ENCODE measurements at places on chromosomes 5 and 9.

- no peak for DNase-seq
Observed at GRCh38 chr5:135921388-135921787, 25.7 kb upstream of the IL9 start.

- DNase-seq = no peak
Observed at GRCh38 chr5:40623480-40624420, 56.0 kb upstream of the PTGER4 start.

DNA sequence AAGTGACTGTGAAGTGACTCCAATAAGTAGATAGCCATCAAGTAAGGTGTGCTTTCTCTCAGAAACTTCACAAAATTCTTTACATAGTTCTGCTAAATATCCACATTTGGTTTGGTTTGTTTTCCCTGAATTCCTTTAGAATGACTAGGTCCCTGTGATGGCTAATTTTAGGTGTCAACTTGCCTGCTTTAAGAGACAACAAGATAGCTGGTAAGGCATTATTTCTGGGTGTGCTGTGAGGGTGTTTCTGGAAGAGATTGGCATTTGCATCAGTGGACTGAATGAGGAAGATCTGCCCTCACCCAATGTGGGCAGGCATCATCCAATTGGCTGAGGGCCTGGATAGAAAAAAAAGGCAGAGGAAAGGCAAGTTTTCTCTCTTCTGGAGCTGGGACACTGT, 8.3 kb upstream of the PTBP3 start:
- no peak for DNase-seq

- no peak for DNase-seq
Observed at GRCh38 chr9:128550226-128550625, 2.2 kb upstream of the SPTAN1 start.

GRCh38 chr5:172926796-172927195, 32.4 kb upstream of the RPL26L1 start:
- DNase-seq = no peak

GRCh38 chr5:119333421-119333851, 22.4 kb upstream of the TNFAIP8 start:
- no peak for DNase-seq

- DNase-seq = no peak
Observed at GRCh38 chr9:79461712-79462111, 110.1 kb upstream of the TLE4 start.

GRCh38 chr9:75788006-75788634, 102.4 kb upstream of the PCSK5 start:
- DNase-seq = no peak

DNA sequence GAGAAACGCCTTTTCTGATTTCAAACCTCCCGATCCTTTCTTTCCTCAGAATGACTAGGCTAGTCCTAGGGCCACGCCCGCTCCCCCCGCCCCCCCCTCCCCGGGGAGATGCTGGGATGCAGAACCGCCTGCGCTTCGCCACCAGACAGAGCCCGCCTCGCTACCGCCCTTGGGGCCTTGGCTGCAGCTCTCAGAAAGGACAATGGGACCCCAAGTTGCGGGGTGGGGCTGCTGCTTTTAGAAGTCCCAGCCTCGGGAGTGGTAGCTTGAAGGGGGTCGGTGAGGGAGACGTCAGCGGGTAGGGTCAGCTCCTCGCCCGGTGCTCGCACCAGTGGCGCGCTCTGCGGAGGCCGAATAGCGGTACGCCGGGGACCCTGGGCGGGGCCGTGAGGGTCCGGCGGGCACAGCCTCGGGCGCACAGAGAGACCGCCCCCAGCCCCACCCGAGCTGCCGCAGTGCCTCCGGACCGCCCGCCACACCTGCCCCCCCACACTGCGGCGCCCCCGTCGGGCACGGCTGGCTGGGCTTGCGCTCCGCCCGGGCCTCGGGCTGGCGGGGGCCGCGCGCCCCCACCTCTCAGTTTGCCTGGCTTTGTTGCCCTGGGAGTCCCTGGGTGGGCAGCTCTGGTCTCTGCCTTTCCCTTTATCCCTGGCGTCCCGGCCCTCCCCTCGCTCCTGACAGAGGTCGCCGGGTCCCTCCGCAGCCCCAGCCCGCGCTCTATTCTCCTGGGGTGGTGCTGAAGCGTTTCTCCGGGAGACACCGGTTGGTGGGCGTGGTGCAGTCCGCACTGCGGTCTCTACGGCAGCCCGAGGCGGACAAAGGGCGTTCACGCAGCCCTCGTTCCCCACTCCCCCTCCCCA, 1.2 kb downstream of the MAP1B start:
- no peak for DNase-seq

DNA sequence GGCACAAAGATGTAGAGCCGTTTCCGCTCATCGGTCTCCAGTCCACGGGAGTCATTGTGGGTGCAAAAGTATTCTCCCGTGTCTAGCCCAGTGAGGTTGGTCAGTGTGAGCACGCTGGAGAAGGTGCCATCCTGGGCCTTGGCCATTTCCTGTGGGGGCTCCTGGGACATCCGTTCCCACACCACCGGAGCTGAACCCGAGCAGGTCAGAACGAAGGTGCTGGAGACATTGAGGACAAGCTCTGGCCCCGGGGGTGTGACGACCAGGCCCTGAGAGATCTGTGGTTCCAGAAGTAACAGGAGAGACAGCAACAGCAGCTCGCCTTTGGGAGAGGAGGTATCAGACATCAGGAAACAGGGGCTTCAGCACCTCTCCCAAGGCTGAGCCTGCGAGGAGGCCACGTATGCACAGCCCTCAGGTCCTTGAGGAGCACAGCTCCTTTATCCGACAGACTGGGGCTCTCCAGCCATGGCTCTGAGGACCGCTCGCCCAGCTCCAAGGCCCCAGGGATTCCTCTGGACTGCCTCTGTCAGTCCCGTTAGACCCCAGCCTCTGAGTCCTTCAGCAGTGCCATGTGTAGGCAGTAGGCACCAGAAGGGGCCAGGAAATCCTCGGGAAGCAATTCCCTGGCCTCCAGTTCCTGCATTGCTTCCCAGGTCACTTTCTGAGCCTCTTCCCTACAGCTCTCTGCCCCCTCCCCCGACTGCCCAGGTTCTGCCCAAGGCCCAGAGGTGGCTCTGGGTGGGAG, 19.9 kb downstream of the PDGFRB start:
- no peak for DNase-seq

DNA sequence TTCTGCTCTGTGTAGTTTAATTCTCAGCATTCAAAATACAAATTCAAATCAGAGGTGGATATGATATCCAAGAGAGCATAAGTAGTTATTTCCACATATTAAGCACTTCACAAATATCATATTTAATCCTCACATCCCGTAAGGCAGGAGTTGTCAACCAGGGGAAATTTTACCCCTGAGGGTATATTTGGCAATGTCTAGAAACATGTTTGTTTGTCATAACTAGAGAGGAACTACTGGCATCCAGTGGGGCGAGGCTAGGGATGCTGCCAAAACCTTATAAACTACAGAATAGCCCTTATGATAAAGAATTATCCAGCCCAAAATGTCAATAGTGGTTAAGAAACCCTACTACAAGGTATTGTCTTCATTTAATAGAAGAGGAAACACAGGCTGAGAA, 619.4 kb downstream of the SLCO4C1 start:
- DNase-seq = no peak

GRCh38 chr5:141515141-141515540, 26.3 kb downstream of the PCDHGC5 start:
- no peak for DNase-seq

DNA sequence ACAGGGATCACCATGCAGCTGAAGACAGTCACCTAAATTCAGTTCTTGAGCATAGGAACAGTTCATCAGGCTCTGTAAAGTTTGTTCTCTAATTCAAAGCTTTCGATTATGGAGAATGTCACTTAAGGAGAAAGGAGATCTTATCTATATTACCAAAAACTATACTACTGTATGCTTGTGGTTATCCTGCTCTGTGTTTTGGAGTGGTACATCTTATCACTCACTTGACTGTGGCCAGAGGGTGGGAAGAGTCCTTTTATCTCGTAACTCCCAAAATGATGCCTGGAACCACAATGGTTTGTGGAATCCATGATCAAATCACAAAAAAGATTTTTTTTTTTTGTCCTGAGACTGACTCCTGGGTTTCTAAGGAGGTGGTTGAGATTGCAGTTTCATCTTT, 230.7 kb downstream of the COMMD10 start:
- DNase-seq = no peak

DNA sequence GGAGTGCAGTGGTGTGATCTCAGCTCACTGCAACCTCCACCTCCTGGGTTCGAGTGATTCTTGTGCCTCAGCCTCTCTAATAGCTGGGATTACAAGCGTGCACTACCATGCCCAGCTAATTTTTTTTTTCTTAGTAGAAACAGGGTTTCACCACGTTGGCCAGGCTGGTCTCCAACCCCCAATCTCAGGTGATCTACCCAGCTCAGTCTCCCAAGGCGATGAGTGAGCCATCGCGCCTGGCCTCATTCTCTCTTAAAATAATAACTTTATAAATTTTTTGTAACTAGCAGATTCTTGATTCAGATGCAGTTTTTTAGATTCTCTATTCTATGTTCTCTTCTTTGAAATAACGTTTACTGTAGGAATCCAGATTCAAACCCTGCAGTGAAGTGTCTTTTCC, 127.1 kb downstream of the GDNF start:
- DNase-seq = no peak

DNA sequence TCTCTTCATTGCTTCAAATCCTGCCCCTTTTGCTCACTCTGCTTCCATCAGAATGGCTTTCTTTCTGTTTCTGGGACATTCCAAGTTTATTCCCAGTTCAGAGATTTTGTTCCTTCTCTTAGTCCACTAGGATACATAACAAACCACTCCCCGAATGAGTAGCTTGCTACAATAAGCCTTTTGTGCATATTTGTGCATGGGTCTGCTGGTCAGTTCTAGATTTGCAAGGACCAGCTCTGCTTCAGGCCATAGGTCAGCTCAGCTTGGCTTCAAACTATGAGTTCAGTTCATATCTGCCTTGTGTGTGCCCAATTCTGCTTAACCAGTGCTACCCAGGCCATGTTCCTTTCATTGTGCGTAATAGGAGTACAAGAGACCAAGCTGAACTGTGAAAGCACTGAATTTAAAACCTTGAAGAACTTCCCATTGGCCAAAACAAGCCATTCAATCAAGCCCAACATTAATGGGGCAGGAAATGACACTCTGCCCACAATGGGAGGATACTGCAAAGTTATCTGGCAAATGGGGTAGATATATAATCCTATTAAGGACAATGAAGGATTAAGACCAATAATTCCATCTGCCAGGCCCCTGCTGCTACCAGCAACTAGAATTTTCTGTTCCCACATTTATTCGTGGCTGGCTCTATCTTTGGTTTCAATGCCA, 328.8 kb downstream of the PRELID2 start:
- no peak for DNase-seq

DNA sequence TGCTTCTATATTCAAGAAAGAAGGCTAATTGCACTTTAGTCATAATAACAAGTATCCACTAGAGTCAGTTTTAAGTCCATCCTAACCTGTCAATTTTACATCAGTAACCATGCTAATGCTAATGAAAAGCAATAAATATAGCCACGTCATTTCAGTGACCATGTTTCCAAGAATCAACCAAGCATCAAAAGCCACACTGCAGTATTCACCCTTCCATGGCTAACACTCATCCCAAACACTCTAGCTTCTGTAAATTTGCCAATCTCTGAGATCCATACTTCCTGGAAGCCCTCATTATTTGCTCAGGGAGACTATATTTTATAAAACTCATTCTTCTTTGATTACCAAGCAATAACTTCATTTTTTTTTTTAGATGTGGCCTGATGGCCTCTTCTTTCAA, 712.0 kb downstream of the CETN3 start:
- DNase-seq = no peak

- no peak for DNase-seq
Observed at GRCh38 chr5:139910036-139910435, 114.4 kb downstream of the PSD2 start.
